Stimulated activated CD8-positive, alpha-beta memory T cell treated with anti-CD3 and anti-CD28 coated beads, Interleukin-4, amount 100 ng/mL, for 1 hour (primary cell): ENCODE measurements at places on chromosomes 13 and 19.

- no peak for DNase-seq
Measured at GRCh38 chr19:7674010-7675005, 2.6 kb upstream of the MCEMP1 start.

DNA sequence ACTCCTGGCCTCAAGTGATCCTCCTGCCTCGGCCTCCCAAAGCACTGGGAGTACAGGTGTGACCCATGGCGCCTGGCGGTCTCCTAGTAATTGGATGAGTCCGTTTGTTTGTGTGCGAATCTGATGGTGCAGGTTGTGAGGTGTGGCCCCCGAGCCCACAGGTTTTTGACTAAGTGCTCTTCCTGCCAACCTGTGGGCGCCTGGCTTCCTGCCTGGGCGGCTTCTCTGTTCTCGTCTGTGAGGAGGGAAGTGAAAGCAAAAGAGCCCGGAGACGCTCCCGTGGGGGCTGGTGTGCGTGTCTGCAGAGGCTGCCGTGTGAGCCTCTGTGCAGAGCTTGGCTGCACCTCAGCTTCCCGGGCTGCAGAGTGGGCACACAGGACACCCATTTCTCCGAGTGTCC, 10.0 kb downstream of the ARHGAP45 start:
- DNase-seq, result peak; percentile 83

DNA sequence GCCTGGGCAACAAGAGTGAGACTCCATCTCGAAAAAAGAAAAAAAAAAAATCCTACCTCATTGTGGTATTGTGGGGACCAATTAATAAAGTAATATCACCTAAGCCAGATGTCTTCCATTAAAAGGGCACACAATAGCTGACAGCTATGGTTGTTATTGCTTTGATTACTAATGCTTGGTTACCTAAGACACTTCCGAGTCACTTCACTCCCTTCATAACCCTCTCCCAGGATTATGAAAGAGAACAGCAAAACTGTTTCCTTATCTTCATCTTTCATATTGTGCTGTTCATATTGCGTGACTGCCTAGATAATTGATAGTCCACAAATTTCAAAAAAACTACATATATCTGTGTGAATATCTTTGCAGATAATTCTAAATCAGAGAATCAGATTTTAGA, 10.3 kb upstream of the HSPH1 start:
- no peak for DNase-seq

DNA sequence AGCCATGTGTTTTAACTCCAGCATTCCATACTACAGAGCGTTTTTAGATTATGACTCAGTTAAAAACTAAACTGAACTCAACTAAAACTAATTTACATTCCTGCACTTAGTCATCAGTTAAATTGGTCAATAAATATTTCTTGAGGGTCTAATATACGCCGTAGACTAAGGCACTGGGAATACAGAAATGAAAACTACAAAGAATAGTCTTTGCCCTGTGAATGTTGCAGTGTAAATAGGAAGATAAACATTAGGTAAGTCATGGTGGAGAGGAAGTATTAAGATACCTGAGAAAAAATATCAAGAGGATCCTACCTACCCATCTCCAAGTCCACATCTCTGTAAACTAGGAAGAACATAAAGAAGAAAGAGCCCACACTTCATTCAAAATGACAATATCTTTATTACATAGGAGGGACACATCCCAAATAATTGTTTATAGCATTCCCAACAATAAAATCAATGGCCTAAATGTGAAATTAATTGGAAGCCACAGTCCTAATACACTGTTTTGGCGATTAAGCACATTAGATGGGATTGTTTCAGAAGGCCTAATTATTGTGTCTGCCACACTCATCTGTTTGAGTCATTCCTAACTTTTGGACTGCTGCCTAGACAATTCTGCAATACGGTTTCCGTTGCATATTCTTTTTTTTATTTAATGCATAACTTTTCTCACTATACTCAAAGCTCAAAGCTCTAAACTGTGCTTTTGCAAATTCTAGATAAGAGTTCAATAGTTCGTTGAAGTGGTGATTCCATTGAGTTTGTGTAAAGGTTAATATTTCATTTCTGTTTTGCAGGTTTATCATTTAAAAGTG, 52.9 kb downstream of the MBNL2 start:
- DNase-seq, result no peak

DNA sequence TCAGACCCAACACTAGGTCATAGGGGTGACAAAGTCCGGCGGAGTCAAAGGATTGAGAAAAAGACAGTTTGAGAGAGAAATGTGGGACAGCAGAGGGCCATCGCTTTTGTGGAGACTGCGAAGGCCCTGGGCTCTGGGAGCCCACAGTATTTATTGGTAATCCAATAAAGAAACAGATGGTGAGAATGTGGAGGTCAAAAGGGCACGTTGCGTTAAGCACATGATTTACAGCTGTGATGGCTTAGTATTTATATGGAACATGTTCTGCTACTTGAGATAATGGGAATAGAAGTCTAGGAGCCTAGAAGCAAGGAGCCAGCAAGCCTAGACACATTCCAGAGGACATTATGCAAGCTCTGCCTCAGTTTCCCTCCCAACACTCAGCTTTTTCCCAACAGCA, 2521.1 kb downstream of the PCDH9 start:
- no peak for DNase-seq

DNA sequence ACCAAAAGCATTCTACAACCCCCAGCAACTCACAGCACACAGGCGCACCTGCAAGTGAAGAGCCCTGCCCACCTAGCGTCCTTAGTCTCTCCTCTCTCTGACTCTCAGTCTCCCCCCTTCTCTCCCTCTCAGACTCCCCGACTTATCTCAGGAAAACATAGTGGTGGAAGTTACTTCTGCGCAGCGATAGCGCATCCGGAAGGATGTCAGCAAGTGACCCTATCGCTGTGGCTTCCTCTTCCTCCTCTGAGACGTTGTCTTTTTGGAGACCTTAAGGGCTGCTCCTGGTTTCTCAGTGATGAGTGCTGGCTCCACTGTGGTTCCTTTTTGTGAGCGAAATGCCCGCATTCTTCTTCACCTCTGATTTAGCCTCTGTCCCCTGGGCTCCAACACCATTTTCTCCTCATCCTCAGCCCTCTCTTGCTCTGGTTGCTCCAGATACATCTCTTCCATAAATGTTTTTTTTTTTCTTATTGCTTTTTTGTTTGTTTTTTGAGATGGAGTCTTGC, 1.4 kb upstream of the YIF1B start:
- no peak for DNase-seq

DNA sequence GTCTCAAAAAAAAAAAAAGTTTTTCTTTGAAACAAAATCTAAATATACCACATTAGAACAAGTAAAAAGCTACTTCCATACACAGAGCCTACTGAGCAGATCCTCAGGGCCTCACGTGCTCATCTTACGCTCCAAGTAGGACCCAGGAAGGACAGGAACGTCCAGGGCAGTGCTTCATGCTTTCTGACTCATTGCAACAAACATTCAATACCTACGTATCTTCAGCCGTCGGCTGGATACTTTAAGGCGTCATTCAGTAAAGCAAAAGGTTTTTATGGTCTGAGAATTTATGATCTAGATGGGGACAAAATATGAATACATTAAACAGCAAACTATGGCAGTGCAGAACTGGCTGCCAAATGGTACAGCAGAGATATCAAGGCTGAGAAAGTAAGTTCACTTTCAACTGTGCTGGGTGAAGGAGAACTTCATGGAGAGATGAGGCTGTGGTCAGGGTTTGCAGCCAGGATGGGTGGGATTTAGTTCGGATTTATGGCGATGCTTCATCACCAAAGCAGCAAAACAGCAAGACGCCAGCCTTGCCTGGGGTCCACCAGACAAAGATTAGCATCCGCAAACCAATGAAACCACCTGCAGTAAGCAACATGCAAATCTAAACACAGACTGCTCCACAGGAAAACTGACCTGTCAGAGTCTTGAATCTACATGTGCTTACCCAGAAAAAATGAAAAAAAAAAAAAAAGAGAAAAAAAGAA, 20.5 kb downstream of the CARS2 start:
- DNase-seq, result no peak

- DNase-seq, result no peak
Measured at GRCh38 chr13:84927442-84928169, 871.6 kb downstream of the SLITRK6 start.

DNA sequence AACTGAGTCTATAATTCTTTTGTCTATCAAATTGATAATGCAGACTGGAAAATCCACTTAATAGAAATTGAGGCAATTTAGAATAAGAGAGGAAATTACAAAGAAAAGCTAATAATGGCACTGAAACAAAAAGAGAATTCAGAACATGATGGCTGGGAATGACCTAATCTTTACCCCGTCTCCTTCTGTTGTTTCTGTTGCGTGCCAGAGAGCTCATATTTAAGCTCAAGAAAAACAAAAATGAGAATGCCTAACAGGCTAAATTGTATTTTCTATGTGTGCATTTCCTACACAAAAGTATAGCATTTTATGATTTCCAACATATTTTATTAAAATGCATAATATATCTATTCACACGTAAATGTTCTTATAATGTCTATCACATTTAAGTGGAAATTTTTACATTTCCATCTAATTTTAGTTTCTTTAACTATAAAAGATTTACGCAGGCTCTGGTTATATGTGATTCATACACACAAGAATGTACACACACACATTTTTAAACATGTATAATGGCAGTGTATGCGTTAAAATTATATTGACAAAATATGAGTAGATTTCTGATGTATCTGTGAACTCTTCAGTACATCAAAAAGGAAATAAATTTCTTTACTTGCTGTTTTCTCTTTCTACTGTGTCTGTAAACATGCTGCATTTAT, 432.3 kb downstream of the SLITRK6 start:
- DNase-seq, result no peak

DNA sequence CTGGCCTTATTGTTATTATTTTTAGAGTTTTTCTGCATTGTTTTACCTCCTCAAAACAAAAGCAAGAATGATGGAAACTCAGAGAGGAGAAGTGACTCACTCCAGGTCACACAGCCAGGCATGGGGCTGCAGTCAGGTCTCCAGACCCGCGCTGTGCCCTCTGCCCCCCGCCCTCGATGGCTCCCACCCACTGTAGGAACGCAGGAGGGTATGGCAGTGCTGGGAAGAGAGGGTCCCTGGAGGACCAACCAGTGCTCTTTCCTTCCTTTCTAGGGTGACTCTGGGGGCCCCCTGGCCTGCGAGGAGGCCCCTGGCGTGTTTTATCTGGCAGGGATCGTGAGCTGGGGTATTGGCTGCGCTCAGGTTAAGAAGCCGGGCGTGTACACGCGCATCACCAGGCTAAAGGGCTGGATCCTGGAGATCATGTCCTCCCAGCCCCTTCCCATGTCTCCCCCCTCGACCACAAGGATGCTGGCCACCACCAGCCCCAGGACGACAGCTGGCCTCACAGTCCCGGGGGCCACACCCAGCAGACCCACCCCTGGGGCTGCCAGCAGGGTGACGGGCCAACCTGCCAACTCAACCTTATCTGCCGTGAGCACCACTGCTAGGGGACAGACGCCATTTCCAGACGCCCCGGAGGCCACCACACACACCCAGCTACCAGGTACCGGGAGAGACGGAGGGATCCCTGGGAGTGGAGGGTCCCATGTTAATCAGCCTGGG, 5.6 kb downstream of the TIMM13 start:
- DNase-seq, result no peak

DNA sequence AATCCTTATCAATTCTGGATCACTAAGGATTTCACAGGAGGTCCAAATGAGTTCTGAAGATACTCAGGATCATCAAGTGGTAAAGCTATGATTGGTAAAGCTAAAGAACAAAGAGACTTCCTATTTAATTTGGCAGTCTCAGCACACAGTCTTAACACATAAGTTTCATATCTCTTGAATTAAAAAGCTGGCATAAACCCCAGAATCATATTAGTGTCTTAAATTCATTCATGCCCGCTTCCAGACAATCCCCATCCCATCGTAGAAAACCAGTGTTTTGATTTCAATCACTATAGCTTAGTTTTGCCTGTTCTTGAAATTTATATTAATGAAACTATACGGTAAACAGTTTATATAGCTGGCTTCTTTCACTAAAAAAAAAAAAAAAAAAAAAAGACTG, 278.7 kb downstream of the DIAPH3 start:
- DNase-seq, result no peak

DNA sequence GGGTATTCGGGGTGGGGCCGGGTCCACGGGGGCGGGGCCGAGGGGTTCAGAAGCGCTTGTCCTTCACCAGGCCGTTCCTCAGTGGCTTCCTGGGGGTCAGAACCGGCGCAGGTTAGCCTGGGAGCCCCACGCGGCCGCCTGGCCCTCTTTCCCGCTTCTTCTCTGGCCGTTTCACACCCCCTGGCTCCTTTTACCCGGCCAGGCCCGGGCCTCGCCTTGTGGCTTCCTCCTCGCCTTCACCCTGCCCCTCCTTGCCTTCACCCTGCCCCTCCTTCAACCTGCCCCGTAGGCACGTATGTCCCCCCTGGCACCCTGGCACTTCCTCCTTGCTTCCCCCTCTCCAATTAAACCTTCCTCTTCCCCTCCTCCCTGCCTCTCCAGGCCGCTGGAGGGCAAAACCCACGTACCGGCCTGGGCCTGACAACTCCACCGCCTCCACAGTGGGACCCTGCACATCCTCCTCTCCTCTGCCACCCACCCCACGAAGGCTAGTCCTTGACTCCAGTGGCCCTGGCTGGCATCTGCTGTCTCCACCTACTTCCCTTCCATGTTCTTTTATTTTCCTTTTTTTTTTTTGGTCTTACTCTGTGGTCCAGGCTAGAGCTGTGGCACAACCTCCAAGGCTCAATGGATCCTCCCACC, 25.3 kb downstream of the CERS1 start:
- DNase-seq, result no peak

DNA sequence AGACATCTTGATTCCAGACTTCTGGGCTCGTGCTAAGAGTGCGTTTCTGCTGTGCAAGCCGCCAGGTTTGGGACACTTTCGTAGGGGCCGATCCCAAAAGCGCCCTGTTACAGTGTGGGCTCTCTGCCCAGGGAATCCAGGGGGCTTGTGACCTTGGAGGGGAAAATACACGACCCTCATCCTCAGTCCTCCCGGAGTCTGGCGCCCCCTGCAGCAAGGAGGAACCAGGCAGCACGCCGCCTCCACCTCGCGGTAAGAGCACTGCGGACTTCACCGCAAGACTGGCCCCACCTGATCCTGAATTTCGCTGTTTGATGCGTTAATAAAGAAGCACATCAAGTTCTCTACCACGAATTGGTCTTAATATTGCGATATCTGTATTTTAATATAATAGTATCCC, 5.2 kb downstream of the POLRMT start:
- DNase-seq, result no peak

- DNase-seq, result no peak
Measured at GRCh38 chr19:44615863-44616247, 2.5 kb downstream of the IGSF23 start.
